ENCODE measurements at places on chromosomes 1 and 21.

DNA sequence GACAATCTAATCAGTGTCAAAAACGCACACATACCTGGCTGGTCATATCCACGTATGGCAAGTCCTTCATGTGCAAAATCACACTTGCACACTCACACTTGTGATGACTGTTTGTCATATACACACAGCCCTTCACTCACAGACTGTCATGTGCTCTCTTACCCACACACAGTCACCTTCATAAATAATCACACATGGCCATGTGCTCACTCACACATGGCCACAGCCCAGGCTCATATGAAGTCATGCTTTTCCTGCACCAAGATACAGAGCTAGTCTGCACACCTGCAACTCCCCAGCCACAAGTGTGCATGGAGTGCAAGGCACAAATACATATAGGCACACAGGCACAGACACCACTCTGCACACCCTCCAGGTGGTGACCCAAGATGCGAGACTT, 45.4 kb upstream of the FOXO6 start:
- no peak for DNase-seq

DNA sequence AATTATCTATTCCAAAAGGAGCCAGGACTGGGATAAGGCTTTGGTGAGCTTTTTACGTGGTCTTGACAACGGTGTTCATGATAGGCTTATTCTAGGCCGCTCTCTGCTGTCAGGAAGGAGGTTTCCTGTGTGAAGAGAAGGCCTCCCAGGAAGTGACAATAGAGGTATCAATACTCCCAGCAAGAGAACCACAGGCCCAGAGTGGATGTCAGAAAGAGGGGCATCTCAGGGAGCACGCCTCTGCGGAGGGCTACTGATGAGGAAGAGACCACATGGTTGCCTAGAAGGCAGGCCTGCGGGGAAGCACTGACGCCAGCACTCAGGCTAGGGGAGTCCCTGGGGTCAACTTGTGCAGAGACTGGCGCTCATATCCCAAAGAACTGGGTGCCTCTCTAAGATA, 60.4 kb downstream of the ITPKB start:
- no peak for DNase-seq

GRCh38 chr1:118047006-118047649, 117.6 kb downstream of the WDR3 start:
- DNase-seq = no peak

DNA sequence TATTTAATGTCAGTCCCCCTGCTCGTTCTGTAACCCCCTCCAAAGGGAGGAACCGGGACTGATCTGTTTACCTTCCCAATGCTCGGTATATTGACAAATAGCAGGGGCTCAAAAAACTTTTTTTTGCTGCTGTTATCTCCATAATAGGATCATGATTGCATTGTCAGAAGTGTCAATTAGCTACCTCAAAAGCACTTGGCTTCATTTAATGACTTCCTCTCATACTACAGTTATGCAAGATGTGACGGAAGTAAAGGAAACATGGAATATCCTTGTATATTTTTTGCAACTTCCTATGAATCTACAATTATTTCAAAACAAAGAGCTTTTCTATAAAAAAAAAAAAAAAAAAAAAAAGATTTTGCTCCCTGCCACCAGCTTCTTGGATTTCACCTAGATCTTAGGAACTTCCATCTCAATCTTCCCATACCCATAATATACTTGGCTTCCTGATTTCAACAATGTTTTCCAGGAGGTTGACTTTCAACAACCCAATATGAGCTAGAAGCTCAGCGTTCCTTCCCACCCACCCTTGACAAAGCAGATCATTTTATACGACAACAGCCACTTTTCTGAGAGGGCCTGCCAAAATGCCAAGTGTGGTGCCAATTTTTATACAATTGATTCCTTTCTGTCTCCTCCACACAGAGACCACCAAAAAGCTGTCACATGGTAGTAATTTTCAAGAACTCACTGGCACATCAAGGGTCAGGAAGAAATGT, 71.7 kb downstream of the SETD4 start:
- DNase-seq = no peak

DNA sequence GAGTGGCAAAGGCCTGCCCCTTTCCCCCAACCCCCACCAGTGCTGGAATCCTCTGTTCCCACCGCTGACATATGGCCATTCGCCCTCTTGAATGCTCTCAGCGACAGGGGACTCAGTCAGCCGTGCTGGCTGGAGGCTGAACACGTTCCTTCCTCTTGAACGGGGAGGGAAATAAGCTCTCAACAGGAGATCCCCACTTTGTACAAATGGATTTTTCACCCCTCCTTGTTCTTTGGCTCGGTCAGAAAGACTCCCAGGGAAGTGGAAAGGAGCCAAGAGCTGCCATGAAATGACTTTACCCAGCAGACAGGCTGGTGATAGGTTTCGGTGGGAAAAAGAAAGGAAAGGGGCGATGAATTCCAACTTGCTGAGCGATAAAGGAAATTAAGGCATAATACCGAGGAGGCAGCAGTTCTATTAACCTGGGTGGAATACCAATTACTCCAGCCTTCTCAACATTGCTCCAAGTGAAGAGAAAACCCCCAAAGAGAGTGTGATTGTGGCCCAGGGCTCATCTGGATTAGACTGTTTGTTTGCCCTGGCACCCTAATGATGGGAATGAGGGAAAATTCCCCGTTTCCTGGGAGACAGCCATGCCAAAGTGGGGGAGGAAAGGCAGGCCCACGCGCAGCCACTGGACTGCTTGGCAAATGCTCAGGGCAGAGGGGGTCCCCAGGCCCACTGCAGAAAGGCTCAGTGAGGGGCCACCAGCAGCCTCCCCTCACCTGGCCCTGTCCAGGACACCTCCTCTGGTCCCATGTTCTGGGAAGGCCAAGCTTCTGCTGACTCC, 23.9 kb downstream of the LRP8 start:
- peak; percentile 31 for DNase-seq

- DNase-seq = no peak
Measured at GRCh38 chr1:76835203-76835602, 32.1 kb upstream of the ST6GALNAC5 start.

- no peak for DNase-seq
Measured at GRCh38 chr1:229896861-229897260, 170.2 kb upstream of the GALNT2 start.

DNA sequence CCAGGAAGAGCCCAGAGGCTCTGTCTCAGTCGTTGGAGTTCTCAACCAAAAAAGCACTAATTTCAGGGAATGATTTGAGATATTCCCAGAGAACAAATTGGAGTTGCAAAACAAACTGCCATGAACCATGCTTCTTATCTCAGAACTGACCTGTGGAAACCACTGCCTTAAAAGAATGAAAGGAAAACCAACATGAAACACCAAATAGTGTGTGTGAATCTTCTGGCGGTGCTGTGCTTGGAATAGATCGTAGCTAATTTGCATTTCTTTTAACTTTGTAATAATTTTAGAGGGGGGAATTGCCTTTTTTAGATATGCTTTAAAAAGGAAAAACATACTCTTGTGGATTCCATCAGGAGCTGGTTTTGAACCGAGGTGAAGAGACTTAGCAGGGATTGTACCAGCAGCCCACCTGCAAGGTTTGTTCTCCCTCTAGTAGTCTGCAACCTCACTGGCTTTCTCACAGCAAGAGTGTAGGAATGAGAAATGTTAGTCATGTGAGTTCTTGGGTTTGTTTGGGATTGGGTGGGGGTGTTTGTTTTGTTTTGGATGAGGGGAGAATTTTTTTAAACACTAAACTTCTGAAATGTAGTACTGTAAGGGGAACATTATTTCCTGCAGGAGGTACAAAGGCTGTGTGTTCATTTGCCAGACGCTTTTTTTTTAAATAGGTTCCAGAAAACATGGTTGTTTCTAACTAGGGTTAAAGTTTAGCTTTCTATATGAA, 45.7 kb upstream of the ANGPTL1 start:
- DNase-seq = no peak

GRCh38 chr1:18707696-18708257, 77.1 kb downstream of the PAX7 start:
- no peak for DNase-seq

DNA sequence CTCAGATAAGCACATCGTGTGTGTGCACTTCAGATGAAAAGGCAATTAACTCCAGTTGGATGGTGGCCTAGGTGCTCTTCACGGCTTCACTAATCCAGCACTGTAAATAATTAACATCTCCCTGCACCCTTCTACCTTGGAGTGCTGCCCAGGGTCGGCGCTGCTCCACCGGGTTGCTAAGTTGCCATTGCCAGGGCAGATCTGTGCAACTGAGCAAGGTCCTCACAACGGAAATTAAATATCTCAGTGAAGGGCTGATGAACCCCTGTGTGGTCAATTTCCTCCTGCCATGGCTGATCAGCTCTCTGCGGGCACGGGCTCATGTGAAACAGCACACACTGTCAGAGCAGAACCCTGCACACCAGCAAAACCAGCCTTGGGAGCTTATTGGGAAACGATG, 63.2 kb downstream of the SYDE2 start:
- peak; percentile 98 for DNase-seq

DNA sequence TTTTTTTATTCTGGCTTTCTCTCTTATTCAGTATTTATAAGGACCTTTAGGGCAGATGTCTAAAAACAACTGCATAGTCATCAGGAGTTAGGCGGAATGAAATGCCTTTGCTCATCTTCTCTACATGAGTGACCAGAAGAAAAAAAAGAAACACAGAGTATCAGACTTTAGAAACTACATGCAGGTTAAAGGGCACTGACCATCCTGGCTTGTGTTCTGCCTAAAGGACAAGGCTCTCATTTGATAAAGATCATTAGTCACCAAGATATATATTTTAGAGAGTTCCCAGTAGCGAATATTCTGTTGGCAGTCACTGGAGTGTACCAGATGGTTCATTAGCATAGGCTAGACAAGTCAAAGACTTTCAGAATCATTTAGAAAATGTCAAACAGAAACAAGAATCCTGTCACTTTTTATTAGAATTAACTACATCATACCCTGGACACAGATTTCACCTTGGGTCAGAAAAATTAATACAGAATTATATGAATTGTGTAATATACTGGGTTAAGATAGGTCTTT, 145.6 kb downstream of the NR5A2 start:
- peak; percentile 59 for DNase-seq

DNA sequence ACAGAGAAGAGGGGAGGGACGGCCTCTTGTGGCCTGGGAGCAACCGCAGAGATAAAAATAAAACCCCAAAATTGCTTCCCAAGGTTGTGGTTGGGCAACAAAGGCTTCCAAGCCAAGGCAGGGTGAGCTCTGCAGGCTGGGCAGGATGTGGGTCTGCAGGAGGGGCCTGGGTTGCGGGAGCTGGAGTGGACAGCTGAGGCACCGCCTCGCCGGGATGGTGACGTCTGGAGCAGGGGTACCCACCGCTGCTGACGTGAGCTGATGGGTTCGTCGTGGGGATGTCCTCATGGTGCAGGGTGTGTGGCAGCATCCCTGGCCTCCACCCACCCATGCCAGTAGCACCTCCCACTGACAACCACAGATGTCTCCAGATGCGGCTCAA, 3.7 kb downstream of the AURKAIP1 start:
- DNase-seq = no peak

- DNase-seq = no peak
Measured at GRCh38 chr1:6097824-6098223, 52.1 kb downstream of the KCNAB2 start.

GRCh38 chr1:211371406-211372105, 44.9 kb downstream of the TRAF5 start:
- no peak for DNase-seq

- no peak for DNase-seq
Measured at GRCh38 chr1:234546890-234547788, 62.8 kb downstream of the IRF2BP2 start.

GRCh38 chr1:48792961-48793360, 16.3 kb upstream of the BEND5 start:
- DNase-seq = peak; percentile 61

DNA sequence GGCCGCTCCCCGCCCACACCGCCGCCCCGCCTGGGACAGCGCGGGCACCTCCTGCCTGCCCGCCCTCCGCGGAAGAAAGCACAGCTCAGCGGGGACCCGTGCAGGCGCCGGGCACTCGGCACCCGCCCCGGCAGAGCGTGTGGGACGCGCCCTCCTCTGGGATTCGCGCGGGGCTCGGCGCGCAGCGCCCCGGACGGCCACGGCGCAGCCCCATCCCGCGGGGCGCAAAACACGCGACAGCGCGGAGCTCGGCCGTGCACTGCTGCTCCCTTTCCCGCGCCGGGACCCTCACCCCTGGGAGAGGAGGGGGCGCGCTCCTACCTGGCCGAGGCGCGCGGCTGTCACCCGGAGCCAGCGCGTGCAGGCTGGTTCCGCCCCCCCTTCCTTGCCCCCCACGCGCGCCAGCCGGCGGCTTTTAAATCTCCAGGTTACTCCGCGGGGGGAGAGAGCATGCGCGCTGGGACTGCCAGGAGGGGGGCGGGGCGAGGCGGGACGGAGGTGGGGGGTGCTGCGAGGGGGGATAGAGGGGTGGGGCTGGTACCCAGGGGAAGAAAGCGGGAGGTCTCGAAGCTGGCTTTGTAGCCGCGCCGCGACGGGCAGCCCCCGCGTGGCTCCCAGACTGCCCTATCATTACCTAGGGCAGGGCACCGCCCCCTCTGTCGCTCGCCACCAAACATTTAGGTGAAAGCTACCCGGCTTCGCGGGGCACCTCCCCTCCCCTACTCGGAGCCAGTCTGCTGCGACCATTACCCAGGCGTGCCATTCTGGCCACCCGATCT, at the start of gene SLC45A3:
TSS of gene SLC45A3 (minus strand) at position 437 of the 779 bp plus-strand sequence. CDS start 15,853 bp downstream, outside the sequence.
- DNase-seq = no peak

GRCh38 chr1:110254604-110255391, 44.7 kb downstream of the KCNC4 start:
- no peak for DNase-seq
